NCI-H774 (cell line): ENCODE measurements at places on chromosomes 6 and 20.

DNA sequence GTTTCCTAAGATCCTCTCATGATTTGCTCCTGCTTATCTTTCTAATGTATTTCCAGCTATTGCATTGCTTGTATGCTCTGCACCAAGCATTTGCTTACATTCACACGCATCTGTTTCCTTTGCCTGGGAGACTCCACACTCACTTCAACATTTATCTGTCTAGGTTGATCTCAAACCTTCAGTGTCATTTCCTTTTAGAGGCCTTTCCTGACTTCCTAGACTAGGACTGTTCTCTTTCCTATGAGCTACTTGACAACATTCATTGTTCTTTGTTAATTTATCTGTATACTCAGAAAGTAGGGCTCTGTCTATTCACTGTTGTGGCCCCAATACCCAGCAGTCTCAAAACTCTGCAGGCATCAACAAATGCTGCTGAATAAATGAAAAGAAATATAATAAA, 84.4 kb downstream of the WASF1 start:
- DNase-seq, result no peak

DNA sequence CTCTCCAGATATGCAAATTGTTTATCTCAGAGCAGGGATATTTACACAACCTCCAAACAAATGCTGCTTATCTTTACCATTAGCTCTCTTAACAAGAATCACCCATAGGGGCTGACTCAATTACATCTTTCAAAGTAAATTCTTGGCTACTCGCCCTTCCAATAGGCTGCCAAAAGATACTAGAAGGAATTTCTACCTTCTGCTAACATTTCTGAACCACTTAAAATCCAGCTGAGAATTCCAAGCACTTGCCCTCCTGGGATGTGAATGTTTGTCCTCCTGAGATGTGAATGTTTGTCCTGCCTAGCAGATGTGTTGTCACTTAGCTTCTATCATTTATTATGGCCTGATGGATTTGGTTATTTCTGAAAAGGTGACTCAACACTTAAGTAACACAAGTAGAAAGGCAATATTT, 388.0 kb downstream of the GJA1 start:
- DNase-seq, result no peak

GRCh38 chr6:166105341-166106075, 62.1 kb downstream of the TBXT start:
- DNase-seq, result no peak

GRCh38 chr6:22399693-22400092, 102.9 kb upstream of the PRL start:
- no peak for DNase-seq
